GM20000 (cell line): ENCODE measurements at places on chromosomes 2 and 18.

GRCh38 chr2:156430236-156430979 is 5.8 kb upstream of the GPD2 start:
- DNase-seq: no peak

DNA sequence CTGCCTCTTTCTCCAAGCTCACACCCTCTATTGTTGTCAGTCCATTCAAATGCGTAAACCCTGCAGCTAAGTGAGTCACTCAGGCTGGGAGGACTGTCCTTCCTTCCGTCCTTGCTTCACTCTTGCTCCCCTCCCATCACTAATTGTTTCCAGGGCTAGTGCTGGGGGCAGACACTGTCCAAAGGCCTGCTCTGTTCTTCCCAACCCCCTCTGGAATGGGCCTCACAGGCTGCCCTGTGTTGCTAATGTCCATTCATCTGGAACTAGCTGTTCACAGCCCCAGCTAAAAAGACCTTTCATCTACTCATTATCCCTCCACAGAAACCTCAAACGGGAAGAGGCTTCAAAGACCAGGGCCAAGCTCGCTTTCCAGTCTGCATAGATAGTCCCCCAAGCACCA is 31.9 kb upstream of the NRP2 start:
- no peak for DNase-seq

- DNase-seq: no peak
These were observed 96.8 kb downstream of the GPD2 start for GRCh38 chr2:156532989-156533388.

- DNase-seq: no peak
These were observed 343.7 kb upstream of the MEX3C start for GRCh38 chr18:51541230-51541629.

DNA sequence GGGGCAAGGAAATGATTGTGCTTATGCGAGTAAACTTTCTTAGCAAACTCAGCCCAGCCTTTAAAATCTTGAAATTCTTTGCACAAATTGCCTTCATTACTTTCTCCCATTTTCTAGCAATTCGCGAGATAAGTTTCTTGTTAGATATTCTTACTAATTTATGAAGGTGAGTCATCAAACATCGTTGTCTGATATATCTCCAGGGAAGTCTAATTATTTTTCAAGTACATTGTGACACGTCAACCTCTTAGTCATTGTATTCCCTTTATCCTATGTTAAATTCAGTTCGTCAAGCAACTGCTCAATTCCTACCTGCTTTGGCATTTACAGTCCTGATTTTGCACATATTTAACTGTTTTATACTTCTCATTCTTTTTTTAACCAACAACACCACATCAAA is 854.5 kb upstream of the CRIM1 start:
- no peak for DNase-seq

DNA sequence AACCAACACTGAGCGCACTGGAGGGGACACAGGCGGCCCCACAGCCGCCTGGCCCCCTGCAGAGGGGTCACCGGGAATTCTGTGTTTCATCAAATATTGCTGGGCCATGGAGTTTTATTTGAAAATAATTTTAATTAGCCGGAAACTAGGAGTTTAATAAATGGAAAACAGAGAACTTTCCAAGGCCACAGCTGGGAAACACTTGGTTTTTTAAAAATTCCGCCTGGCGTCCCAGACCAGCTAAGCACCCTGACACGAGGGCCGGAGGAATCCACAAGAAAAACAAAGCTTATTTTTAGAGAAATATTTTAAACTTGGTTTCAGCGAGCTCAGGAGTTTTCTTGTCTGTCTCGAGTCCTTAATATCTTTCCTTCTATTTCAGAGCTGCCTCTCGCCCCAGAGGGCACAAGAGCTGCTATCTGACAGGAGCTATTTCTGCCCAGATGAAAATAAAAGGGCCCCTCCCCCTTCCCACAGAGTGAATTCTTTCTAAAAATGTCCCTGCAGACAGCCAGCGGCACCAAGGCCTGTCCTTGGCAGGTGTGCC is 8.2 kb downstream of the ZFP36L2 start:
- no peak for DNase-seq

GRCh38 chr2:195486520-195486919 is 170.5 kb upstream of the SLC39A10 start:
- no peak for DNase-seq
